Activated CD4-positive, alpha-beta T cell treated with anti-CD3 and anti-CD28 coated beads, Interleukin-2, amount 50 U/mL, for 1 hour (primary cell): ENCODE measurements at places on chromosomes 11 and 22.

GRCh38 chr11:2308713-2309112 lies 6.9 kb downstream of the TSPAN32 start:
- DNase-seq: no peak

- DNase-seq: no peak
These were observed 86.4 kb downstream of the KIRREL3 start for GRCh38 chr11:126914166-126914565.

GRCh38 chr11:57116654-57117053 lies 65.1 kb upstream of the LRRC55 start:
- no peak for DNase-seq

- DNase-seq: no peak
These were observed 40.3 kb upstream of the RASSF10 start for GRCh38 chr11:12968826-12969225.

DNA sequence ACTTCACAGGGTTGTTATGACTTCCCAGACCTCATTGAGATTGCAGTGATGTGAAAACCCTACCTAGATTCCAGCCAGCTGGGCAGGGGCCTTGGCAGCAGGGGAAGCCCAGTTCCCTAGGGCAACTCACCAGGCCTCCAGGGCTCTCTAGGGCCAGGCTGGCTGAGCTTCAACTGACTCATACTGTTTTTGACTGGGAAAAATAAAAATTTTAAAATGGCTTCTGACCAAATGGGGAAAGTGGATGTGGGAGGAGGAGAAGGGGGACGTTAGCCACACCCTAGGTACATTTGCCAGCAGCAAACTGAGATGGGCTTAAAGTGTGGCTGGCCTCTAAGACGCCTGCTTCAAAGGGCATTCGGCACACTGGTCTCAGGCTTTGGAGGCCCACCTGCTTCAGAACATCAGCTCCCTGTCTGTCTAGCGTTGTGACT lies 39.0 kb downstream of the BMAL1 start:
- DNase-seq: no peak

DNA sequence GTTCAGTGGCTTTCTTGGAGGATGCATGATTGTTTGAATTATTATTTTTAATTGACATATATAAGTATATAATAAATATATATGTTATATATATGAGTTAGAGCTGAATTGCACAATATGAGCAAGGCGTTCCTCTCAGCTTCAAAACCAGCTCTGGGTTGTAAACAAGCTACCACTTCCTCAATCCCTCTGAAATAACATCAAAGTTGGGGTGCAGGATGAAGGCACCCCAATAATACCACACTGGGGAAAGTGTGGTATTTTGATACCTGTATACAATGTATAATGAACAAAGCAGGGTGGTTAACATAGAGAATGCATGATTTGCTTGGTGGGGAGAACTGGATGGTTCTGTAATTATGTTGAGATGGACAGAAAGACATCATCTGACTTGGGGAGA lies 1.7 kb upstream of the SORL1 start:
- DNase-seq: no peak

GRCh38 chr22:50469377-50470305 lies 5.2 kb downstream of the SBF1 start:
- DNase-seq: peak; percentile 97

GRCh38 chr11:67158221-67158620 lies 39.2 kb downstream of the KDM2A start:
- DNase-seq: no peak

DNA sequence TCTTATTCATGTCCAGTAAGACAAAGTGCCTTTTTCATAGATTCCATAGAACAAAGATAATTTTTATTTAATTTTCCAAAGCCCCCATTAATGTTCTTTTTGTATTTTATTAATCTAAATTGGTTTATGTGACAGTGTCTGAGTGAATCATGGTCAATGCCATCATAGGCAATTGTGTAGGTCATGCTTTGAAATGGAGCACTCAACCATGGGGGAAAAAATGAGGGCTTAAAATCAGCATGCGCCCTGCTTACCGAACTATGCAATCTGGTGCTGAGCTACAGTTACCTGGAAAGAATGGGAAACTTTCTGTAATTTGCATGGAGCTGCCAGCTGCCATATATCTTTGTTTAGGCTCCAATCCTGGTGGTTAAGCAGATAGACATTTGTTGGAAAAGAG lies 28.4 kb upstream of the RAB38 start:
- DNase-seq: no peak

- DNase-seq: no peak
These were observed 142.7 kb downstream of the LRRC4C start for GRCh38 chr11:41316751-41317150.

DNA sequence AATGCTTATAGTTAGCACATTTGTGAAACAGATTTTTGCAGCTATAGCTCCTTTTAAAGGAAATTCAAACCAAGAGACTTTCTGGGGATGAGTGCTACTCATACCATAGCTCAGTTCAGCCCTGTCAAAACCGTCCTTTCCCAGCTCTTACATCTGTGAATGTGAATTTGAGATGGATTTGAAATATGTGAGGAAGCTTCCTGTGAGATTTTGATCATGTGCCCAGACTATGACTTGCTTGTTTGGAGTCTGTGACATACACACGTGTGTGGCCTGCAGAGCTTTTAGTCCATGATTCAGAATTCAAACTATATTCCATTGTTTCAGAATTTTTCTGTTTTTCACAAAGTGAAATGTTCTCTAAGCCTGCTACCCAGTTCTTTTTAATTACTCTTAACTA lies 4.4 kb upstream of the MMP1 start:
- no peak for DNase-seq

DNA sequence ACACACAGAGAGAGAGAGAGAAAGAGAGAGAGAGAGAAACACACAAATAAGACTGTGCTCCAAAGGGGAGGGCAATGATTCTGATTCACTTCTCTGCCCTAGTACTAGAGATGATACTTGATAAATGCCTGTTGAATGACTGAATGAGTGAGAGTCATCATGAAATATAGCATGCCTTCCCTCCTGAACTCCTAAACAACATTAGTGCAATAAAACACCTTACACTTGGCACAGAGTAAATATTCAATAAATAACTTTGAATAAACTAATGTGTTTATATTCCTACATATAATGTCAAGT lies 511.2 kb upstream of the RAG2 start:
- no peak for DNase-seq

GRCh38 chr11:62077132-62077531 lies 46.7 kb upstream of the INCENP start:
- no peak for DNase-seq

DNA sequence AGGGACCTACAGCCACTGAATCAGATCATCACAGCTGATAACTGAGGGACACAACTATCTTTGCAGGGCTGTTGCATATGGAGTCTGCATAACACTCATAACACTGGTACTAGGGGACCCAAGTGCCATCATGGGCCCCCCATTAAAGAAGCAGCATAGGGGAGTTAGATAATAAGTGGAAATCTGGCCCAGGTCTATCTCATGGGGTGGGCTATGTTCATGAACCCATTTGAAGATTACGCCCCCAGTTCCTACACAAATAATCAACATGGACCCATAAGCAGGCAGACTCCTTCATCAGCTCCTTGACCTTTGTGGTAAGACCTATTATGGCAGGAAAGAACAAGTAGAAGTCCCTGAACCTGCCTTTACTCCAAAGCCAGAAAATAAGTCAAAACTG lies 48.8 kb downstream of the ASCL2 start:
- DNase-seq: no peak

GRCh38 chr11:117345039-117345438 lies 17.4 kb downstream of the CEP164 start:
- DNase-seq: no peak

GRCh38 chr11:134413826-134414731 lies 2.0 kb upstream of the B3GAT1 start:
- DNase-seq: no peak

- DNase-seq: no peak
These were observed 61.9 kb downstream of the MTNR1B start for GRCh38 chr11:93031386-93031785.

DNA sequence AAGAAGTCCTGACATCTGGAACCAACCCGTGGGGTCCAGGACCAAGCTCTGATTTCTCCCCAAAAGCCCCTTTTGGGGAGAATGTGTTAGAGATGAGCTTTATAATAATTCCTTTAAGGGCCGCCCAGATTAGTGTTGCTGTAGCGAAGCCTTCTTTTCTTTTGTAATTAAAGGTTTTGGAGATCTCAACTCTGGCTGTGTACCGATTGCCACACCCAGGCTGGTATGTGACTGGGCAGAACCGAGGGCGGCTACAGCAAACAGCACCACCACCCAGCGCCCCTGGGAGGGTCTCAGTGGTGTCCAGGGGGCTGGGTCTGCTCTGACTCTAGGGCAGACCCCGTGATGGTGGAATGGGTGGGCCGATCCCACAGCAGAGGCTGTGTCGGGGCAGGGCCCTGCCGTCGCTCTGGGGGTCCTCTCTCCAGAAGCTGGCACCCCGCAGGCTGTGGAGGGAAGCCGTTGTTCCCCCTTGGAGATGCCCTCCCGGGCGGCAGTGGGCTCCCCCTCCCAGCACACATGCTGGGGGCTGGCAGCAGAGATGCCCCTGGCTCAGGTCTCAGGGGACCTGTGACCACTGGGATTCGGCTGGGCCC lies 31.0 kb downstream of the TPCN2 start:
- no peak for DNase-seq

DNA sequence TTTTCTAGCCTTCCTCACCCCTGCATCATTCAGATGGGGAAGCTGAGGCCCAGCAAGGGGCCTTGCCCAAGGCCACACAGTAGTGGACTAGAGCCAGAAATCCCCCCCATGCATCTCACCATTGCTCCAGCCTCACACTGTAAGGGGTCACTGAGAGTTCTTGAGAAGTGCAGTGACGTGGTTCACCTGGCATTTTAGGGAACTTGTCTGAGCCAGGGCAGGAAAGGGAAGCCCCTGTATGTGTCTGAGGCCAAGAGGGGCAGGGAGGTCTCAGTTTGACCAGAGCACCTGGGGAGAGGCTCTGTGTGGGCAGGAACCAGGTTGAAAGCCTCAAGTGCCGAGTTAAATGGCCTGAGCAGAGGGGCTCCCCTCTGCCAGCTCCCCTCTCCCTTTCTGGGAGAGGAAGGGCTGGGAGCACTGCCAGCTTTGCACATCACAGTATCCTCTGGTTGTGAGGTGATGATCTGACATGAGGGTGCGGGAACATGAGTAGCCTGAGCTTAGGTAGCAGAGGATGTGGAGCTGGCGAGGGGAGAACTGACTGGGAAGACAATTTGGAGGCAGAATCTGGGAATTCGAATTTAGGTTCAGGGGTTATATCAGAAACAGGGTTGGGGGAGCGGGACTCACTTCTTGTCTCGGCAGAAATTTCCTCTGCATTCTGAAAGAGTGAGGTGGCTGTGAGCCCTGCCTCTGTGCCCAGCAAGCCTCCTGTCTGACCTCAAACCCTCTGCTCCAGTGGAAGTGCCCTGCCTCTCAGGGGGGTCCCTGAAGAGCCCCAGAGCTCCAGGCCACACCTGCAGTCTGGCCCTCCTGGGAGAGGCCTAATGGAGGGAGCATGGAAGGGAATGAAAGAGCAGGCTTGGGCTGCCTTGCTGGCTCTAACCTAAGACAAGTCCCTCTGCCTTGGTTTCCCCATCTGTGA lies 14.6 kb downstream of the ARHGEF17 start:
- DNase-seq: no peak

- DNase-seq: no peak
These were observed 34.6 kb upstream of the PDGFD start for GRCh38 chr11:104198576-104198975.

GRCh38 chr11:79013509-79013908 lies 427.3 kb downstream of the TENM4 start:
- no peak for DNase-seq

DNA sequence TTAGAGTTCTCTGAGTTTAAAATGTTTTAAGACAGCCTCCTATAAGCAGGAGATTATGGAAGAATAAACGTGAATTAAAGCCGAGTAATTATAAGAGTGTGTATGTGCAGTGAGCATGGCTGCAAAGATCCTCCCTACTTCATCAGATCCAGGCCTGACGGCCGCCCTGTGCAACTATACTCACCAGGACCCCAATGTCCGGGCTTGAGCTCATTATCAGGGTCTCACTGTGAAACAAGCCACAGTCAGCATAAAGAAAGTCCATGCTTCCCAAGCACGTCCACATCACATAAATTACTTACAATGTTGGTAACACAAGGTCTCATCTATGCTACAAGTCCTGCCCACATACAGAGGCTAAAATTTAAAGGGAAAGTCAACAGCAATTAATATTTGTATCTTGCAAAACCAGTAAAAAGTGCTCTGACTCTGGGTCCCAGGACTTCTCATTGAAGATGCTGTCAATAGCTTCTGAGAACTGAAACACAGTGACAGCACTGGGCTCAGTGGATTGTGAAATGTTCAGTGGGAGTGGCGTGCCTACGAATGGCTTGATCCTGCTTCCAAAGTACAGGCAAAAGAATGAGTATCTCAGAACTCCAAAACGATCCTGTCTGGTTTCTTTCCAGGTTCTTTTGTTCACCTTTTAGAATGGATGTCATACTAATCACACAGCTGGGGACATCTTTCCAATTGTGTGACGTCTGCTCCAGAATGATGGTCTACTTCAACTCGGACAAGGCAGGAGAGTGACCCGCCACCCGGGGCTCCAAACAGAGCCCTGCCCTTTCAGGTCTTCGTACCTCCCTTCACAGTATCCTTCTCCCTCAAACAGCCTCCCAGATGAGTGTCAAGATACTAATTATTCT lies 72.1 kb upstream of the ARFGAP3 start:
- DNase-seq: no peak

DNA sequence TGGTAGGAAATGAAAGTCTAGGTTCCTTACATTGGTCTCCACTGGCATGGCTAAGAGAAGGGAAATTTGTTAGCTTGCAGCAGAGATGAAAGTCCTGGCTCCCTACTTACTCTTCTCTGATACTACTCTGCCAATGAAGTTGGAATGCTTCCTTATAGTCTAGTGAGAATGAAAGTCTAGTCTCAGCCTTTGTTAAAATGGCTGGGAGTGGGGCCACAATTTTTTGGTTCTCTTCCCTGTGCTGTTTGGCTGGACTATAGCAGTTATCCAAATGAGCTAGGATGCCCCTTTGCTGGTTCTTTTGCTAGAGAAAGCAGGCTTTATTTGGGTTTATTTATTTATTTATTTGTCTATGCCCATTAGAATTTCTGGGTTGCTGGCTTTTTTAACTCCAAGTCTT lies 414.3 kb downstream of the AASDHPPT start:
- DNase-seq: no peak

DNA sequence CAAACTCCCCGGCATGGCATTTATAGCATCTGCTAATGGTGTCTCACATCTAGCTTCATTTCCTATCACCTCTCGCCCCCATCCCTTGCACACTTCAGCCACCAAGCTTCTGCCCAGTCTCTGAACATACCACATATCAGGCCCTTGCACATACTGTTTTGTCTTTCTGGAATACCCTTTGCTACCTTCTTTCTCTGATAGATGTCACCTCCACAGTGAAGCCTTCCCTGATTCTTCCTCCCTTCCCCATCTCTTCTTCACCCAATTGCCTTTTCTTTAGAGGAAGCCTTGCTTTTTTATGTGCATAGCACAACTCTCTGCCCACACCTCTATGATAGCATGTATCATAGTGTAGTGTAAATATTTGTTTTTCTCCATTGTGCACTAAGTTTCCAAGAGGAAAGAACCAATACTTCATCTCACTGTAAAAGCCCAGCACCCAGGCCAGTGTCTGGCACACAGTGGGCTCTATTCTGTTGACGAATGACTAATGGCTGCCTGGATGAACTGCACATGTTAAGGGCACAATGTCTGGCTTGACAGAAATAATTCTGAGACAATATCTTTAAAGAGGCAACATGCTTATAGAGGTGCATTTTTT lies 27.8 kb downstream of the P4HA3 start:
- no peak for DNase-seq

- no peak for DNase-seq
These were observed 87.8 kb downstream of the FBXO7 start for GRCh38 chr22:32562401-32562800.

GRCh38 chr11:111870886-111871692 lies at the start of gene ALG9:
Gene ALG9 (minus strand): TSS chr11:111871581. CDS start chr11:111871482, 99 bp downstream.
- peak; percentile 92 for DNase-seq
